Thyroid gland (tissue), 4 donors: ENCODE measurements at places on chromosomes 2 and 18. TPM values are rescaled to one million over a fixed set of nuclear protein-coding genes. Genes with fewer than 3 reads are reported as not detected.

DNA sequence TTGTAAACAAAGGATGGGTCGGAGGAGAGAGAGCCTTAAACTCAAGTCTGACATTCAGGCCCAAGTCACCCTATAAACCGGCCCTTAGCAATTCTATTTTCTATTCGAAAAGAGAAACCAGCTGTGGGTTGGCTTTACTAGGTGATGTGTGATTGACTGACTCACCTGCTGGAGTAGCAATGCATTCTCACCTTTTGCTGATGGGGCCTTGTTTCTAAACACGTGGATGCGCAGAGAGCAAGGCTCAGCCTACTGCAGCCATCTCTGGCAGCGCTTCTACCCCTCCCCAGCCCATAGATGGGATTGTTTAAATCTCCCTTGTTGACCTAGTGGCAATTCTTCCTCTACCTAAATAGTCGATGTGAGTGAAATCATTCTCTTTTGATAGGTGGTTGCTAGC lies 138.5 kb downstream of the MEIS1 start:
- H3K27me3 ChIP-seq = peaks cover 36% of the 10 kb centered on the region
- H3K27ac ChIP-seq = no peak overlapping the region
- peaks cover 10% of the 10 kb centered on the region for H3K4me1 ChIP-seq
- H3K4me3 ChIP-seq = no peak overlapping the region

TUBB8B gene
- not detected for total RNA-seq

- H3K4me3 ChIP-seq = no peak overlapping the region
- peaks cover 39% of the 10 kb centered on the region for H3K4me1 ChIP-seq
- H3K27me3 ChIP-seq = no peaks in the 10 kb centered on the region
- no peak overlapping the region for H3K27ac ChIP-seq
- H3K36me3 ChIP-seq = no peaks in the 10 kb centered on the region
- DNase-seq = no peak
Measured at GRCh38 chr2:134198006-134198634, 55.8 kb upstream of the MGAT5 start.

NDC80 gene
- total RNA-seq = 1.4 TPM

- H3K27ac ChIP-seq = peak overlapping the region; percentile 81
- no peak for DNase-seq
- H3K36me3 ChIP-seq = no peaks in the 10 kb centered on the region
- no peak overlapping the region for H3K4me3 ChIP-seq
- no peaks in the 10 kb centered on the region for H3K27me3 ChIP-seq
Measured at GRCh38 chr2:9258953-9259399, 52.4 kb downstream of the ASAP2 start.

- H3K27me3 ChIP-seq = no peaks in the 10 kb centered on the region
- no peak overlapping the region for H3K27ac ChIP-seq
- H3K4me3 ChIP-seq = no peak overlapping the region
- DNase-seq = no peak
Measured at GRCh38 chr2:238055841-238056240, 5.0 kb upstream of the SCLY start.

GRCh38 chr2:175630280-175631244 lies 371.5 kb downstream of the LNPK start:
- H3K27me3 ChIP-seq = no peaks in the 10 kb centered on the region
- no peak for DNase-seq
- H3K36me3 ChIP-seq = no peaks in the 10 kb centered on the region
- H3K4me3 ChIP-seq = no peak overlapping the region
- H3K4me1 ChIP-seq = peaks cover 4% of the 10 kb centered on the region

GRCh38 chr18:63316612-63317555 lies 2.7 kb downstream of the BCL2 start:
- no peak overlapping the region for H3K4me3 ChIP-seq
- DNase-seq = peak; percentile 38
- peak overlapping the region; percentile 86 for H3K27ac ChIP-seq
- H3K27me3 ChIP-seq = no peaks in the 10 kb centered on the region
